Right renal cortex interstitium (tissue), 3 donors: ENCODE measurements at places on chromosomes 12 and 14. TPM values are rescaled to one million over a fixed set of nuclear protein-coding genes. Genes with fewer than 3 reads are reported as not detected.

Gene KLRD1
- polyA plus RNA-seq = 0.47 TPM

GRCh38 chr14:61271552-61271951, 9.6 kb downstream of the TMEM30B start:
- DNase-seq = no peak

DNA sequence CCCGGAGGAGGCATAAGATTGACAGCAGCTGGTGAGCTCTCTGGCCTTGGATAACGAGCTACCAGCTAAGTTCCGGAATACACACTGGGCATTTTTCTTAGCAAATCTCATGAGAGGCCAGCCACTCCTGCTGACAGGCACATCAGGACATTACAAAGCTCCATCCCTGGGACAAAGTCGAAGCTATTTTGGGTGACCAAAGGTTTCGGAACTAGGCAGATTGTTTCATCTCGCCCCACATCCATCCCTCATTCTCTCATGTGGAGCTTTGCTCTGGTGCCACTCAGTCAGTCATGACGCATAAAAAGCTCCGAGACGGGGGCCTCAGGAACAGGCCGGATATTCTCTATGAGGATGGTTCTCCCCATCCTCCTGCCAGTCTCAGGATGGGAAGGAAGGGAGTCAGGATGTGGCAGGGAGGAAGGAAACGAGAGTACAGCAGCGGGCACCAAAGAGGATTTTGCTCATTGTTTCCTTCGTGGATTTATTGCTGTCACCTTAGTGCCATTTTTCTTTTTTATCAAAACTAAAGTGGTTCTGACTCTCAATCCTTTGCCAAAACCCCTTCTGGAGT, 253.1 kb upstream of the FKBP4 start:
- DNase-seq = no peak

Gene KCNK13
- polyA plus RNA-seq = 0.18 TPM

GRCh38 chr12:4197922-4198763, 75.4 kb upstream of the CCND2 start:
- no peak for DNase-seq

DNA sequence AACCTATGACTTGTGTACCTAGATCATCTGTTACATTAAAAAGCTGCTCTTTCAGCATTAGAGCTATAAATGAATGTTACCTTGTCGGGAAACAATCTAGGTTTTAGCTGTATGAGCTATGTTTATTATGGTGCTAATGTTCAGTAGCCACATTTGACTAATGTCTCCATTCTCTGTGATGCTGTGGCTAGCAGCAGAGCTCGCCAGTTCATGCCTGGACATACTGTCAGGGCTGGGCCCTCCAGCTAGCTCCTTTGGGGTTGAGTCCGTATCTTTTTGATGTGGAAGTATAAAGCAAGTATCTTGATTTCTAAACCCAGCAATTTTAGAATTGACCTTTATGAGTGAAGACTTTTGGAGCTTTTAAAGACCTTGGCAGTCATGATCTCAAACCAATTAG, 36.1 kb downstream of the USP44 start:
- DNase-seq = no peak

- no peak for DNase-seq
These were observed 1.4 kb downstream of the TMBIM4 start for GRCh38 chr12:66168410-66168809.

DNA sequence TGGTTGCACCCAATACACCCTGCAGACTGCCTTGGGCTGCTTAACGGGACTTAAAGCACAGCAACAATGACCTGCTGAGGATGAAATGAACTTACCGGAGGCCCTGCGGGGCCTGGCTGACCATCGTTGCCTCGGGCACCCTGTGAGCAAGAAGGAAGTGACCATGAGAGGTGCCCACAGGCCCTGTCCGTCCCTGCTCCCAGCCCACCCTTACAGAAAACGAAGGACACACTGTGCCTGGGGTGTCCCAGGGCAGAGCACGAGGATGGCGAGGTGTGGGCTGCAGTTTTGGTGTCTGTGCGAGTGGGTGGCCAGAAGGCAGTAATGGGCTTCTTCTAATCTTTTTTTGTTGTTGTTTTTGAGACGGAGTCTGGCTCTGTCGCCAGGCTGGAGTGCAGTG, 14.6 kb downstream of the COL2A1 start:
- DNase-seq = no peak

DNA sequence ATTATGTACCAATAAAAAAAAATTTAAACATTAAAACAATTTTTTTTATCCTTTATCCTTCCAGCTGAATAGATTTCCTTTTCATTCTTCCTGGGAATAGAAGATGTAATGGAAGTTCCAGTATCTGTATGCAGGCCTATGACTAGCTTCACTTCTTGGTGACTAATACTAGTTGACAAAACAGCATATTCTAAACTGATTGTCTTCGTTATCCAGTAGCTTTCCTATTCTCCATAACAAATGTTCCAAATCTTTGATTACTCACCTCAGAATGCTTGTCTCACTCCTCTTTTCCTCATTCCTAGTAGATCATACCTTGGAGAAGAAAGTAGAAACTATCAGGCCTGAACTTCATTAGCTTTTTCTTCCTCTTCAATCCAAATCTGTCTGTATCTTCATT, 70.7 kb downstream of the PLEKHA5 start:
- no peak for DNase-seq

DNA sequence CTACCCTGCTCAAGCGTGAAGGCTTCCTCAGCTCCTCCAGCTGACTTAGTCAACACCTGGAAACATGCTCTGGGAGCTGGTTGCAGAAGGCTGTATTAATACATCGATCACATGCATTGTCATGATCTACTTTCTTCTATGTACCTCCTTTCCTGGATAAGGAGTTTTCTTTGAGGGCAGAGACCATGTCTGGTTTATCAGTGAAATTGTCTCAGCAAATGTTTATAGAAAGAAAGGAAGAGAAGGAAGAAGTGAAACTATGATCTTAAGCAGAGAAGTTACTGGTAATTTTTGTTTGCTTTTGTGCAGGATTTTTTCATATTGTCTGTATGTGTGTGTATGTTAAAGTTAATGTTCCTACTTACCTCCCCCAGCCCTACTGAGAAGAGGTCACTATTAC, 4.5 kb downstream of the DYRK4 start:
- DNase-seq = no peak
